ENCODE measurements at places on chromosomes 7 and 10. TPM values are rescaled to one million over a fixed set of nuclear protein-coding genes. Genes with fewer than 3 reads are reported as not detected.

The GNAI1 gene
- total RNA-seq: 11.5 TPM

The HGF gene
- 3.5 TPM for total RNA-seq

The ADRA2A gene
- 1.4 TPM for total RNA-seq

The STARD3NL gene
- 36.3 TPM for total RNA-seq

The NKX1-2 gene
- not detected for total RNA-seq

The ADARB2 gene
- 0.33 TPM for total RNA-seq

The AKR1C8 gene
- not detected for total RNA-seq

The IFIT1B gene
- 0.24 TPM for total RNA-seq

The WDR37 gene
- total RNA-seq: 19.4 TPM

The PLXDC2 gene
- 43.6 TPM for total RNA-seq

The HBP1 gene
- total RNA-seq: 51.8 TPM

The EPHB6 gene
- total RNA-seq: 8.2 TPM

The TRIM73 gene
- total RNA-seq: 0.48 TPM

The PLCE1 gene
- total RNA-seq: 22.5 TPM

The CYTH3 gene
- 27.2 TPM for total RNA-seq

The KLF14 gene
- total RNA-seq: 0.35 TPM

The KLLN gene
- 0.56 TPM for total RNA-seq

The GJC3 gene
- not detected for total RNA-seq

The CPA2 gene
- not detected for total RNA-seq

The OR13A1 gene
- not detected for total RNA-seq

The INPP5A gene
- total RNA-seq: 143 TPM

The C10orf143 gene
- total RNA-seq: 0.93 TPM

The NKX6-2 gene
- not detected for total RNA-seq

The MRLN gene
- total RNA-seq: not detected

The RSPH10B2 gene
- total RNA-seq: 0.19 TPM

The ADCYAP1R1 gene
- total RNA-seq: 3.1 TPM

The ZNF735 gene
- total RNA-seq: not detected

The CFAP46 gene
- 0.35 TPM for total RNA-seq

The BUB3 gene
- 35.4 TPM for total RNA-seq

The SPDYE6 gene
- total RNA-seq: not detected

The RPEL1 gene
- not detected for total RNA-seq

The AKR1D1 gene
- not detected for total RNA-seq

The PNLIPRP3 gene
- total RNA-seq: not detected

The CRHR2 gene
- total RNA-seq: 0.22 TPM

The KCNIP2 gene
- 653 TPM for total RNA-seq

The AOAH gene
- total RNA-seq: 7.2 TPM

The C1QL3 gene
- not detected for total RNA-seq

The SFR1 gene
- 6.0 TPM for total RNA-seq

The ST8SIA6 gene
- 11.0 TPM for total RNA-seq

The OR9A2 gene
- total RNA-seq: not detected

The NFKB2 gene
- total RNA-seq: 15.6 TPM

The LRRC18 gene
- total RNA-seq: not detected

The TSPAN15 gene
- 7.7 TPM for total RNA-seq

The PRRT4 gene
- total RNA-seq: 0.37 TPM

The TLX1 gene
- not detected for total RNA-seq

The DYDC2 gene
- total RNA-seq: not detected

Measured in right atrium auricular region (tissue), 2 donors.